NCI-H1105 treated with DMSO at 0.1 percent for 48 hours (cell line): ENCODE measurements at places on chromosomes 3 and 15.

DNA sequence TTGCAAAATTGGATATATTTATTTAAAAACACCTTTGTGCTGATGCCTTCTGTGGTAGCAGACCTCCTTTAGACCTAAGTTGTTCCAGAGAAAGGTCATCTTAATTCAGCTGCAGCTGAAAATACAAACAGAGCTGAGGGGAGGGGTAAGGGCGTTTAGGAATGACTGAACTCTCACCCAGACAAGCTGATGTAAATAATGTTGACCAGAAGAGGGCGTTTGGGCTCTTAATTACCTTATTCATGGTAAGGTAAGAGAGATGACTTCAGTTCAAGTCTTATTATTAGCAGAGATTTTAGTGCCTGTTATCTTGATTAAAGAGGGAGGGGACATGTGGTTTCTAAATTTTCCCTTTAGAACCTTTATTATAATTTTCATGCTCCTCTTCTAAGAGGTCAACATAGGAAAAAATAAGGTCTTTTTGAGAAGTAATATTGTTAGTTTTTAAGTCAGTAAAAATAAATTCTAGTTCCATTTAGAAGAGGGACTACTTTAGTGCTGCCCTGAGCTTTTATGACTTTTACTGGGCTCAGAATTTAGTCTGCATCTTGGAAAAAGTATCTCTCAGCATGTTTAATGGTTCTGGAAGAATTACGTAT is 46.3 kb downstream of the GPR171 start:
- peak; percentile 85 for DNase-seq

DNA sequence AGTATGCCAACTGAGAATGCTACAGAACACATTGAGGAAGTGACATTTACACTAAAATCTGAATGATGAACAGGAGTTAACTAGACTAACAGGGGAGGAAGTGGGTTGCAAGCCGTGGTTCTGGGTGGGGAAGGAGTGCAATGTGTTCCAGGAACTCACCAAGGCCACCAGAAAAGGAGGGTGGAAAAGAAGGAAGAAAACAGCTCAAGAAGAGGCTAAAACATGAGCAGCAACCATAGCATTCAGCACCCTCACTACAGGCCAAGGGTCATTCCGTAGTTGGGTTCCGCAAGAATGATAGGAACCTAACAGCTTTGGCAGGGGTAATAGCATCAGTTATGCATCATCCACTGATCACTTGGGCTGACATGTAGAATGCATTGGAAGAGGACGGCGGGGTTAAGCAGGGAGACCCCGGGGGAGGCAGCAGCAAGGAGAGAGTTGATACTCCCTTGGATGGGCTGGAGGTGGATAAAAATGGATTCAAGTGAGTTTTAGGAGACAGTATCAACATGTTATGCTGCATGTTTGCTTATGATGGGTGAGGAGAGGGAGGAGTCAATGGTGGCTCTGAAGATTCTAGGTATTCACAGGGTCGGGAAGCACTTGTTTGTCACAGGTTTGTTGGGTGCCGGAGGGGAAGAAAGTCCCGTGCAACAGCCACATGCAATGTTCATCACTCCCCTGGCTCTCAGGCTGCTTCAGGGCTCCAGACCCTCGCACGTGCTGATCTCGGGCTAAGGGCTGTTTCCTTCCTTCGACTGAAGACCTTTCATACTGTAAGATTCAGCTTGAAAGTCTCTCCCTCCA is 53.2 kb downstream of the LIPC start:
- no peak for DNase-seq

- no peak for DNase-seq
Observed at GRCh38 chr3:74751775-74752174, 137.3 kb upstream of the CNTN3 start.

DNA sequence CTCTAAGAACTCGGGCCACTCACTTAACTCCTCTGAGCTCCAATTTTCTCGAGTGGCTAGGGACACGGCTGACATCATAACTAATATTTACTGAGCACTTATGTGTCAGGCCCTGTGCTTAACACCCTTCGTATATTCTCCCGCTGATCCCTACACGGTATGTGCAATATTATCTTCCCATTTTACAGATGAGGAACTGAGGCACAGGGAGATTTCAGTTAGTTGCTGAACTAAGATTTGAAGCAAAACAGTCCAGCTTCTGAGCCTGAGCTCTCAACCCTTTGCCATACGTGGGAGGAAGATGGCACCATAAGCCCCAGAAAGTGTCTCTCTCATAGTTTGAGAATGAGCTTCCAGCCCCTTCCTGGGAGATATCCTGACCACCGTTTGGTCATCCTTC is 19.6 kb downstream of the FAH start:
- no peak for DNase-seq

DNA sequence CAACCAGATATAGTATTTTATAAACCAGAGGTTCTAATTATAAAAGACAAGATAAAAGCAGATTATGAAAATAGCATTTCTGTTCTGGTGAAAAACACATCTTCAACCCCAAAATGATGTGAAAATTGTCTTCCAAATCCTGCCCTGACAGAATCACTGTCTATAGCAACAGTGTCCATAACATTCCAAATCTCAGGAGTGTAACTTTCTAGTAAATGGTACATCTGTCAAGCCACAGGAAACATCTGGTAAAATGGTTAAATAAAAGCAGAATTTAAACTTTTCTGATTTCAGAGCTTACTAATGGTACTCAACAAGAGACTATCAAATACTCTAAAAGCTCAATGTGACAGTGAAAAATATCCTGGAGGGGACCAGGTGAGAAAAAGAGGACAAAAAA is 60.5 kb downstream of the VGLL4 start:
- no peak for DNase-seq

- no peak for DNase-seq
Observed at GRCh38 chr3:116440196-116440595, 5.1 kb downstream of the LSAMP start.

- no peak for DNase-seq
Observed at GRCh38 chr3:198112031-198112430, 152.0 kb downstream of the LMLN start.

DNA sequence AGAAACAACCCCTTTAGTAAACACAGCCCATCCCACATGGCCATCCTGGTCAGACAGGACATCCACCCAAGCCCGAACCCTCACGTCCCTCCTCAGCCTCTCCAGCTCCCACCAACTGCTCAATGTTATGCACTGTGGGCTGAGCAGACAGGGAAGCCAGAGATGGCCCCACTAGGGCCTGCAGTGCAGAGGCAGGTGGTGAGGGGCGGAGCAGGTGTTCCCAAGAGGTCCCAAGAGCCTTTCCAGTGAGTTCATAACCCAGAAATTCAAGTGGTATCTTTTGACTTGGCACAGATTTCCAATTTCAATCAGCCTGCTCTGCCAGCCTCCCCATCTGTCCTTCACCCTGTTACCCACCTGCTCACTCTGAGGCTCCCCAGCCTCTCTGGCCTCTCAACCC is 130.3 kb downstream of the LIPC start:
- DNase-seq: peak; percentile 62

DNA sequence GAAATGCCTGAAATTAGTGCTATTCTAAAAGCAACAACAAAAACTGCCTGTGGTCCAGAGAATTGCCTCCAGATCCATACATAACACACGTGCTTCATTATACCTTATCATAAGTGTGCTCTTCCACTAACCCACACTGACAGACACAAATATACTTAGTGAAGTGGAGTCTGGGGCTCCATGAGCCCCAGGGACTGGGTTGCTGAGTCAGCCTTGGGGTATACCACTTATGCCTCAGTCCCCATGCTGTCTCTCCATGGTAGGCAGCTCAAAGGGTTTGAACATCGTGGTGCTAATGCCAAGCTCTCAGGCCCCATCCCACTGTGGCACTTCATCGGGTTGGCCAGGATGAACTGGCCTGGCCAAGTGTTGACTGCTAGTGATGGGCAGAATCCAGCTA is 10.8 kb downstream of the ZDHHC3 start:
- no peak for DNase-seq

- DNase-seq: peak; percentile 50
Observed at GRCh38 chr3:127156338-127157050, 36.4 kb upstream of the PRR23E start.

- no peak for DNase-seq
Observed at GRCh38 chr3:54817628-54818027, 110.2 kb downstream of the LRTM1 start.

GRCh38 chr15:80816049-80816653 is 37.0 kb downstream of the CEMIP start:
- no peak for DNase-seq

GRCh38 chr3:51691021-51691420 is 15.8 kb upstream of the GRM2 start:
- DNase-seq: no peak

GRCh38 chr15:82849556-82850512 is 40.4 kb downstream of the WHAMM start:
- DNase-seq: no peak
